ENCODE measurements at places on chromosomes 4 and X.

DNA sequence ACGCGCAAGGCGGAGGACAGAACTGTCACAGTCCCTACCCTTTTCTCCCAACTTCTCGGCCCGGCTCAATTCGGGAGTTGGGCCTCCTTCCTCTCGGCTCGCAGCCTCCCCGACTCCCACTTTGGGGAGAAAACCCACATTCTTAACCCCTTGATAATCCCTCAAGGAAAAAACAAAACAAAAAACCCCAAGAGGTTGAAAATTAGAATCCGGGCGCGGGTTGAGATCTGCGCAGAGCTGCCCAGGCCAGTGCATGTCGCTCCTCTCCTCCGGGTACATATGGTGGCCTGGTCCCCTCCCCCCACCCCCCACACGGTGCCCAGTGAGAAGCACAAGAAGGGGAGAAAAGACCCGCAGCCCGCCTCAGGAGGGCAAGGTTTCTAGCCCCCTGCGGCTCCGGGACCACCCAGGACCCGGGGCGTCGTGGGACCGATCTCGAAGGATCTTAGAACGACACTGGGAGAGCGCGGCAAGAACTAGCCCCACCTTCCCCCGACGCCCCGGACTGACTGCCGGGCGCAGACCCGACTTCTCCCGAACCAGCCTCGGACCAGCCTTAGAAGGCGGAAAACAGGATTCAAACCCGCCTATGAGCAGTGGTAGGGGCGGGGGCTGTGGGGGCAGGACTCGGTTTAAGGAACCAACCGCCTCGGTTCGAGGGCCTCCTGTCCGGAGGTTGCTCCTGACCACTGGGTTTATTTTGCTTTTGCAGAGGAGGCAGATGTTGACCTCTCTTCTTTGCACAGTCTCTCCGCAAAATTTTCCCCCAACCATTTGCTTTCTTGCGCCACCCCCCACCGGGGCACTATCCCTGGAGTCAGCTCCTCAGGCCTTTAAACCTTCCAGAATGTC is 2.5 kb upstream of the PDGFRA start:
- peak; percentile 89 for DNase-seq

DNA sequence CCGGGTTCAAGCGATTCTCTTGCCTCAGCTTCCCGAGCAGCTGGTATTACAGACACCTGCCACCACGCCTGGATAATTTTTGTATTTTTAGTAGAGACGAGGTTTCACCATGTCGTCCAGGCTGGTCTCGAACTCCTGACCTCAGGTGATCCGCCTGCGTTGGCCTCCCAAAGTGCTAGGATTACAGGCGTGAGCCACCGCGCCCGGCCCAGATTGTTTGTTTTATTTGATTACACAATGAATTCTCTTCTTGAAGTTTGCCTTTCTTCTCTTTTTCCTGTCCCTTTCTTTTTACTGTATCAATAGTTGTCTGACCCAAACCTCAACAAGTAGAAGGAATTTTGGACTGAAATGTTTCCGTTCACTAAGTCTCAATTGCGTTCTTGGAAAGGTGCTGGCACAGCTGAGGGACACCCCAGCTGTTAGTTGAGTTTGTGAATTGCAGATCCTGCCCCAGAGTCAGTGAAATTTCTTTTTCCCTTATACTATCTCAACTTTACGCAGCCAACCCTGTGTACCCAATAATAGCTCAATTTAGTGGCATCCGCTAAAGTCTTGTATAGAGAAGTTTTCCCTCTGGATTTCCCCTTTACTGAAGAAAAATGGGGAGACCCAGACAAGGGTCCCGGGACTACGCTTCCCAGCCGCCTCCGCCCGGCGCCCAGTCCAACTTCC is 639 bp upstream of the MTM1 start:
- DNase-seq: no peak

GRCh38 chrX:136652822-136653723 is 5.1 kb downstream of the CD40LG start:
- DNase-seq: no peak

DNA sequence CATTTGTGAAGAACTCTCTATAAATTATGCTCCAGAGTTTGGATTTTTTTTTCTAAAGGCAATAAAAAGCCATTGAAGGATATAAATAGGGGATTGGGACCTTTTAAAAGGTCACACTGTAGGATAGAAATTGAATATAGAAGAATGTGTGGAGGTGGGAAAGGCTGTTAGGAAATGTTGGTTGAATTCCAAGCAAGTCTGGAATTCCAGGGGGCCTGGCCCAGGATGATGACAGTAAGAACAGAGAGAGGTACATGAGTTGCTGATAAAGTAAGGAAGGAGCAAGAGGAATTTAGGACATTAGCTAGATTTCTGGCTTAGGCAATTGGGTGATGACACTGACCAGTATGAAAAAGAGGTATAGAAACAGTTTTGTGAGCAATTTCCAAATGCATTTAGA is 95.4 kb upstream of the USP38 start:
- no peak for DNase-seq

DNA sequence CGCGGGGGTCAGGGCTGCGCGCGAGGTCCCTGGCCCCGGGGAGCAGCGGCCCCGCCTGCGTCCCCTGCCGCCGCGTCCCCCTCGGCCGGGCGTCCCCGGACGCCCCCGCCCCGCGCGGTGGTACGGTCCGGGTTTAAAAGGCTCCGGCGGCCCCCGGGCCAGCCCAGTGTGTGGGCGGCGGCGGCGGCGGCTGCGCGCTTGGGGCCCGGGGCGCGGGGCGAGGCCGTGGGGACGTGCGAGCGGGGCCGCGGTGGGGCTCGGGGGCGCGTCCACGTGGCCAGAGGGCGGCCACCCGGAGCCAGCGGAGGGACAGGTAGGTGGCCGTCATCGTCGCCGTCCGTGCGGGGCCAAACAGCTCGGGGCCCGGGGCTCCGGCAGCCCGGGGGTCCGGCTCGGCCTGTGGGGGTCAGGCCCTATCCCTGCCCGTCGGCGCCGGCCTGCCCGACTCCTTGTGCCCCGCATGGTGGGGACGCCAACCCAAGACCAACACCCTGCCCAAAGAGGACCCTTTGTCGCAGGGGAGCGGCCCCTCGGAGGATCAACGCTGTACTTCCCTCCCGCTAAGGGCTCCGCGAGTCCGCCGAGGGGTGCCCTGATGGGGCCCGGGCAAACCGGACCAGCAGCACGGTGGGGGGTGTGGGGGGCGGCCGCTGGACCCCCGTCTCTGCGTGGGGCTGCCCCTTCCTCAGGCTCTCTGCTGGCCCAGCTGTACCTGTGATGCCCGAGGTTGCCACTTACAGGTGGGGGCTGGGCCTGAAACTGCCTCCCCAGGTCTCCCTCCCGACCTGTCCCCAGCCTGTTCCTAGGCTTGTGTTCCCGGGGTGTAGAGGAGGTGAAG is at the start of gene PLXNA3:
Gene PLXNA3, plus strand, starts transcription at position 166 of the 838 bp plus-strand sequence. CDS start 1,903 bp downstream, outside the sequence.
- DNase-seq: no peak

DNA sequence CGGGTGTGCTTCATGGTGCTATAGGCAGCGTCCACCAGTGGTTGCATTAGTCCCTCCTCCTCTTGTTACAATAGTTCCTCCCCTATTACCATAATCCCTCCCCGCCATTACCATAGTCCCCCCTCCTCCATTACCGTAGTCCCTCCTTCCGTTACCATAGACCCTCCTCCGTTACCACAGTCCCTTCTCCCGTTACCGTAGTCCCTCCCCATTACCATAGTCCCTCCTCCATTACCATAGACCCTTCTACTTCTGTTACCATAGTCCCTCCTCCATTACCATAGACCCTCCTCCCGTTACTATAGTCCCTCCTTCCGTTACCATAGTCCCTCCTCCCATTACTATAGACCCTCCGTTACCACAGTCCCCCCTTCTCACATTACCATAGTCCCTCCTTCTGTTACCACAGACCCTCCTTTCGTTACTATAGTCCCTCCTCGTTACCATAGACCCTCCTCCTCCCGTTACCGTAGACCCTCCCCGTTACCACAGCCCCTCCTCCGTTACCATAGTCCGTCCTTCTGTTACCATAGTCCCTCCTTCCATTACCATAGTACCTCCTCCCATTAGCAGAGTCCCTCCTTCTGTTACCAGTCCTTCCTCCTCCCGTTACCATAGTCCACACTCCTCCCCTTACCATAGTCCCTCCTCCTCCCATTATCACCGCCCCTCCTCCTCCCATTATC is 129.6 kb downstream of the DHRSX start:
- DNase-seq: no peak

DNA sequence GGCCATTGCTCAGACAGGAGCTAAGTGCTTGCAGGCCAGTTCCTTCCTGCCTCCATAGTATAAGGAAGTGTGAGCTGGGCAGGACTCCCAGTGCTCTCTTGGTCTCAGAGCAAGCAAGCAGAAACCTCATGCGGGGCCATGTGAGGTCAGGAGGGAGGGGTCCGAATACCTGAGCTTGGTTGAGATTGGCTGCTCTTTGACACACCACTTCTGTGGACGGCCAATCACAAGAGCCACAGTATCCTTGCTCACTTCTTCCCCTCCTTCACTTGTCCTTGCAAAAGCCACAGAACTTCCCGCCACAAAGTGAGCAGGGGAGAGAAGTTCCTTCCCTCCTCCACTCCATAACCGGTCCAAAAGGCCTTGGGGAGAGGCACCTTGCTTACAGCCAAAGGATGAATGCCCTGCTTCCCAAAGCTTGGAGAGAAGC is 56.7 kb downstream of the PRPS1 start:
- DNase-seq: no peak

- DNase-seq: no peak
Measured at GRCh38 chr4:54542540-54543041, 115.2 kb upstream of the KIT start.

DNA sequence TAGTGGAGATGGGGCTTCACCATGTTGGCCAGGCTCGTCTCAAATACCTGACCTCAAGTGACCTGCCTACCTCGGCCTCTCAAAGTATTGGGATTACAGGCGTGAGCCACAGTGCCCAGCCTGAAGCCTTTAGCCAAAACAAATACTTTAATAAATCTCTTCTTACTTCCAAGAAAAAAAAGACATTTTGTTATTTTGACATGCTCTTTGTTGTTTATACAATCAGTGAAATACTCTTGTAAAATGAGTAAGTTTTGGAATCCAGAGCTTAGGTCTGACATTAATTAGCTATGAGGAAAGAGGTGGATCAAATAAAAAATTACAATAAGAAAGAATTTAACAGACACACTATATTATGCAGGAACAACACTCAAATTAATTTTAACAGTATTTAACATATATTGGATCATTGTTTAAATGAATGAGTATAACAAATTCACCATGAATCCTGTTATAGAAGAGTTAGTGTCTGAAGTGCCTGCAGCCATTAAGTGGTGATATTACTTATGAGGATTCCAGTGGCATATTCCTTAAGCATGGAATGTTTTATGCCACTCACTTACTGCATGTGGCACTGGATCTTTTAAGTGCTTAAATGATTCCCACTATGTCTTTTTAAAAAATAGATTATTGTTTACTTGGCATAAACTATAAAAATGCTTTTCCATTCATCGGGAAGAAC is 260.1 kb upstream of the GIMD1 start:
- DNase-seq: no peak

GRCh38 chr4:27251771-27252170 is 391.1 kb downstream of the STIM2 start:
- DNase-seq: no peak

- DNase-seq: no peak
Measured at GRCh38 chr4:136796953-136797352, 735.3 kb downstream of the PCDH18 start.

- no peak for DNase-seq
Measured at GRCh38 chrX:47047989-47048388, 30.3 kb upstream of the RGN start.

DNA sequence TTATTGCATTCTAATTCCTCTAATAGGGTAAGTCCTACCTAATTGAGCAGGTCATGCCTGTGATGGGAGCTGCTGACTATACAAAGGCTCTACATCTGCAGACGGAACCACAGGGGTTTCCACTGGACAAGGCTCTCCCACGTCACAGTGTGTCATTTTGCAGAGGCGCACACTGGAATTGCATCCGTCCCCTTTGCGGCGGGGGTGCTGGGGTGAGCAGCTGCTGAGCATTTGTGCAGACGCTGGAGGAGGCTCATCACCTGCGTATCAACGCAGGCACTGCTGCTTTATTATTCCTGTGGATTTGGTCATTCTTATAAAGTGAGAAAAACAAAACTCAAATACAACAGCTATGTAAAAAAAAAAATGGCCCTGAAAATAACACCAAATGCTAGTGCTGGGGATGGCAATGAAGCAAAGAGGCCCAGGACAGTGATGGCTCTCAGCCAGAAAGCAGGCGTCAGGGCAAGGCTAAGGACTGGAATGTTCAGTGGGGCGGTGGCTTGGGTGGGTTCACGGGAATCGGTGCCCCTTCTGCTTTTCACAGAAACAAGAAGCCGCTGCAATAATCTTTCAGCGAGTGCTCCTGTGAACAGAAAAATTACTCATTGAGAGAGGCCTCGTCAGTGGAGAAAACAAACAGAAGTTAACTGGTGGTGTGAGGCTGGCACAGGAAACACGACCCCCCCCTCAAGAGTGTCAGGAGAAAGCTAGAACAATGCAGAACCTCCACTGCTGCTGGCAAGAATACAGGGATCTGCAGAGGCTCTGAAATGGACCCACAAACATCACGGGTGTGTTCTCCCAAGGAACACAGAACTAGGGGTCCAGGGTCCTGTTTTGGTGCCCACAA is 67.8 kb downstream of the GATB start:
- DNase-seq: no peak

DNA sequence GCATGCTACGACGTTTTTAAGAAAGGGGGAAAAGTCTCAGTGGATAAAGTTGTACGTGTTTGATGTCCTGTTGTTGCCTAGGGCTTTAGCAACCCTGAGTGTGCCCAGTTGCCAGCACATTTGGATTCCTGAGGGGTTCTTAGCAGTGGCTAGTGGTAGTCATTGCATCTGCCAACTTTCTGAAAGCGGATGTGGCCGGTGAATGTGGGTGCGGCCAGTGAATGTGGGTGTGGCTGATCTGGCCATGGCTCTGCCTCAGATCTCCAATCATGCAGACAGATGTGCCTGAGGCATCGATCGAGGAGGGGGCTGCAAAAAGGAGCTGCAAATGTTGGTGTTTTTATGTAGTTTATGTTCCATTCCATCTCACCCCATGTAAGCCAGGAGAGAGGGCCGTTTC is 41.5 kb upstream of the FAT1 start:
- DNase-seq: no peak

DNA sequence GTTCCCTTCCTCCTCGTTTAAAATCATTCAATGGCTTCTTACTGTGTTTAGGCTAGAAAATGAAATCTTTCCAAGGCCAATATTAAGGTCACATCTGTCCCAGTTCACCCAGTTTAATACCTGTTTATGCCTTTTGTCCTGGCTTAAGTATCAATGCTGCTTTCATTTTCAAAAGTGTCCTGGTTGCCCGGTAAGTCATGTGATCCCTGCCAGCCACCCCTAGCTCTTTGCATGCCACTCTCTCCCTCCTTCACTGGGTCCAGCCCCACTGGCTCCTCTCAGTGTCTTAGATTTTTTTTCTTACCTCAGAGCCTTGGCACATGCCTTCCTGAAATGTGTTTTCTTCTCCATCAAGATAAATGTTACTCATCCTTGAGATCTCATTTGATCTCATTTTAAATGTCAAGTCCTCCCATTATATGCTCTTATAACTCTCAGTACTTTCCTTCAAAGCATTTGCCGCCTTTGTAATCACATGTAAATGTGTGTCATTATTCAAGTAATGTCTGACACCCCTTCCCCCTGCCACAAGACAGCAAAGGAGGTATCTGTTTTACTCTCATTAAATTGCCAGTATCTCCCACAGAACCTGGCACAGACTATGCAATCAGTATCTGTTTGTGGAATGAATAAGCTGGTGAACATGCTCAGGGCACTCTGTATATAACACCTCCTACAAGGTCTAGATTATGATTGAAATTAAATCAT is 472.5 kb upstream of the RPS6KA3 start:
- DNase-seq: no peak

GRCh38 chr4:10716163-10716562 is 31.6 kb upstream of the CLNK start:
- no peak for DNase-seq

Data from vagina (tissue), 2 donors.